Astrocyte of the cerebellum (primary cell): ENCODE measurements at places on chromosomes 6 and 20.

GRCh38 chr6:46271107-46271506 lies 100.3 kb upstream of the ENPP5 start:
- no peak for DNase-seq

DNA sequence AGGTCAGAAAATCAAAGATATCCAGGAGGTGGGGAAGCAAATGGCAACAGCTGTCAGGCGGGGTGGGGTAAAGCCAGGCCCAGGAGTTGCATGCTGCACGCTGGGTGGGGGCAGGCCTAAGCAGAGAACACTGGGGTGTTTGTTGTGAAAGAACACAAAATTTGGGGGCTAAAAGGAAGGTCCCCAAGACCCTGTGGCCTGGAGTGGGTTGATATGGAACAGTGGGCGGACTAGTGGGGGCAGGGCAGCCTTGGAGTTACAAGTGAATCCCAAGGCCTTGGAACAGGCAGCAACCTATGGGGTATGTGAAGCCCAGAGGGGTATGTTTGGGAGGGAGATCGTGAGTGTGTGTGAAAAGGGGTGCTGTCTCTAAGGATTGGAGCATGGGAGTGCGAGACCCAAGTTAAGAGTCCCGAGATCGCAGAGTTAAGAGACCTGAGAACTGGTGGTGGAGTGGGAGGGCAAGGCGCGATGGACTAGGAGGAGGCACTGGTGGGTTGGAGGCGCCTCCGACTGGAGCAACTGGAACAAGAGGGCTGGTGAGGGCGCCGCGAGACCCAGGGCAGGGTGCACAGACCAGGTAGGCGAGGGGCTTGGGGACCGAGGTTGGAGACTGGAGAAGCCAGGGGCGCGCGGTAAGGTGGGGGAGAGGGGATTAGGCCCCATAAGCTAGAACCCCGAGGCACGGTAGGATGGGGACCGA lies 658 bp downstream of the CUL7 start:
- no peak for DNase-seq

- DNase-seq: no peak
Observed at GRCh38 chr6:97282238-97282725, 734 bp downstream of the MMS22L start.

GRCh38 chr20:10076126-10077080 lies 41.6 kb downstream of the ANKEF1 start:
- no peak for DNase-seq

- no peak for DNase-seq
Observed at GRCh38 chr6:6631053-6631452, 42.5 kb downstream of the LY86 start.

DNA sequence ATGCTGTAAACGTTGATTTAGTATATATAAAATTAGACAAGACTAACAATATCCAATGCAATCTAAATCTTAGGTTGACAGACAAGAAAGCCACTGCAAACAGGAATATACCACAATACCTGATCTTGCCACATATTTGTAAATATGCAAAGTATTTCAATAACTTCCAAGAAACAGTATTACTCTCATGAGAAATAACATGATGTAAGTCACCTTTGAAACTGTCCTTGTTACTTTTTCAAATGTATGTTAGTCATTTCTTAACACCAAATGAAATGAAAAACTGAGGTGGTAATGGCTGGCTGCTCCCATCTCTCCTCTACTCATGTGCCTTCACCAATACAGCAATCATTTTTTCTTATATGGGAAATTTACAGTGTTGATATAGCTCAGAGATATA lies 118.7 kb downstream of the ATG5 start:
- no peak for DNase-seq

DNA sequence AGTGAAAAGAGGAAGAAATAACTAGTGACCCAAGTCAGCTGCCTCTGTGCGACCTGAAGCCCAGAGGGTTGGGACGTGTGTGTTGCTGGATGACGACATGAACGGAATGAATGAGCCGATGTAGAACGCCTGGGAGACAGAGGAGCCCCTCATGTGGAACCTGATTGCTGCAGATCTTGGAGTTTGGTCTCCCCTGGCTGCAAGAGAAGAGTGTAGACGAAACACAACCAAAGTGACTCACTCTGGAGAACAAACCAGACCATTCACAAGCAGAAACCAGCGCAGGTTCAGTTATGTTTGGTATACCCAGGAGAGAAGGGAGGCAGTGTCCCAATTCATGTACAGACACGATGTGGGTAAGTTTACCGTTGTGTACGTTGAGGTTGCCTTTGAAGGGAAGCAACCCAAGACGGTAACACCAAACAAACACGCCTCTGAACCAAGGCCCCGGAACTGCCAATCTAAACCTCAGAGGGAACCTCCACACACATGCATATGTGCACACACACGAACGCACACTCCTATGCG lies 265.9 kb downstream of the BMP7 start:
- no peak for DNase-seq

DNA sequence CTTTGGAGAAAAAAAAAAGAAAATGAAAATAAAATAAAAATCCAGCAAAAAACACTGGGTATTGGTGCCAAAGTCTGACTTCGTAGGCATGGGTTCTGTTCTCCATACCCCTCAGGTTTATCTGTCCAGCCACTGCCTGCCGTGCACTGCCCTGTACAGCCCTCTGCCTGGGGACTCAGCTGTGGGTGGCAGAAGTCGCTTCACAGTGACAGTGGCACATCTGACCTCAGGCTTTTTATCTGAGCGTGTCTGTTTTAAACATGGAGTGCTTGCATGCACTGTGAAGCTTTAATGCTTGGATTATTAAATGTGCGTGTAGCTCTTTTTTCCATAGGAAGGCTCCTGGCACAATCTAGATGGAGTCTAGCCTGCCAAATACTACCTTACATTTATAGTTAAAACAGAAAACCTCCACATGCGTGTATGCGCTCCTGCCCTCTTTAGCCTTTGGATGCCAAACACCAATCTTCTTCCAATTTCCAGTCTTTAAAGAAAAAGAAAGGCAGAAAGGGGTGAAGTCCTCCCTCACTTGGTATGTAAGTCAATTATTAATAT lies 375.5 kb downstream of the UTRN start:
- DNase-seq: no peak

DNA sequence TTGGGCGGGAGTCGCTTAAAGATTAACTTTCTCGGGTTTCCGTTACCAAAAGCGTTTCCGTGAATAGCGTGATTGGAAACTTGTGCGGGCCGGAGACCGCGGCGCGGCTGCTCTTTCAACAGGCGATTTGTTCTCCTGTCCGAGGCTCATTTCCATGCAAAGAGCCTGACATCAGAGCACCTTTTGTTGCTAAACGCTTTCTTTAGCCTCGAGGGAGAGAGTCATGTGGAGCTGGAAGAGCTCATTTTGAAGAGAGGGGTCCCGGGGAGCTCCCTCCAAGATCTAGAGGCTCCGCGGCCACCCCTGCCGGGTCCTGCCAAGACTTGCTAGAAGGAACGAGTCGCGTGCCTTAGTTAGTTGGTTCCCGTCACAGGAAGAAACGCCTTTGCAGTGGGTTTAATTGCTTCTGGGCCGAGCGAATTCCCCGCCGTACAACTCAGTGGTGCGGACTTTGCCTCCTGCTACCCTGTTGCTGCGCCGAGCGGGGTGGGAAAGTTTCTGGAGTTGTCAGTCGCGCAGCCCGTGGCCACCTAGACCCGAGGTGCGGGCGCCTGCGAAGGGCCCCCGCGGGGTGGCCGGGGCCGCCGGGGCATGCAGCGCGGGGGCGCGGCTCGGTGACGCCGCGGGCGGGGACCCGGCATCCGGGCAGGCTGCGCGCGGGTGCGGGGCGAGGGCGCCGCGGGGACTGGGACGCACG lies at the start of gene SASH1:
TSS of gene SASH1 (plus strand) at position 489 of the 697 bp plus-strand sequence. CDS start 230 bp downstream, outside the sequence.
- DNase-seq: peak; percentile 55

DNA sequence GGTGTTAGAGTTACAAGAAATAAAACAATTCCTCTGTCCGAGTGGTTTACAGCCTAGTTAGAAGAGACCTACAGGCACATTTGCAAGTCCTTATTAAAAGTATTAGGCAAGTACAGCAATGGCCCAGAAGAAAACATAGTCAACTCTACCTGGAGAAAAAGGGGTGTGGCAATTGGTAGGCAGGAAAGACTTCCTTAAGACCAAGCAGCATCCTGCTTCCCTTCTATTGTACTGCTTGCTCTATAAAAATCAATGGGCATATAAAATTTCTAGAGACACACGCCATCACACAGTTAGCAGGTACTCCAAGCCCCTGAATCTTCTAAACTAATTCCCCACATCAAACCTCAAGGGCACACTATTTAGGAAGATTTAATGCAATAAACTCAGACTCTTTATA lies 185.6 kb downstream of the ATXN1 start:
- no peak for DNase-seq

DNA sequence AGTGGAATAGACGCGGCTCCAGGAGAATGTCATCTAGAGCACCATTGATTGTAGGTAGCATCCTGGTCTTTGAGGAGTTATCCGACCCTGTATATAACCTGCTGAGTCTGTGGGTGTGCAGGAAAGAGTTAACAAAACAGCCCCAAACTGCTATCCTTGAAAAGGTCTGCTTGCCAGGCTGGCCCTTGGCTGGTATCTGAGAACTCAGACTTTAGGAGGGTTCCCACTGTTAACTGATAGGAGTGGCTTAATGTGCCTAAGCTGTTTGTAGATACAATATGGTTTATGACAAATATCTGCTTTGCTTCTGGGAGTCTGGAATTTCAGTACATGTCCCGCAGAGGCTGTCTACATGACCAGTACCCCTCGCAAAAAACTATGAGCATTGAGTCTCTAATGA lies 27.6 kb upstream of the MCUR1 start:
- no peak for DNase-seq

DNA sequence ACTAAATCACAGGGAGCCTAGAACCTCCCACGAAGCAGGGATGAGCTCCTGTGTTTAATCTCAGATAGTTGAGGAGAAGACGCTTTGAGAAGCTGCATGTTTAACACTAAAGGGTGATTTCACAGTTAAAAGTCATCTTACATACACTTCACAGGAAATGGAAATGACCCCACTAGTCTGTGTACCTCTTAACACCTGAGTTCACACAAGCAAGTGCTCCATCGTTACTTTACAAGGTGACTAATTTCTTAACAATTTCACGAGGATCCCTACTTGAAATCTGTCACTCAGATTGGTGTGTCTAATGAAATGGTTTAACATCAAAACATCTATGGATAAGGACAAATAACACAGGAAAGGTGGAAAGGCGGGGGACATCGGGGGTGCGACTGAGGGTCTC lies 93.8 kb upstream of the RPS6KA2 start:
- DNase-seq: no peak

DNA sequence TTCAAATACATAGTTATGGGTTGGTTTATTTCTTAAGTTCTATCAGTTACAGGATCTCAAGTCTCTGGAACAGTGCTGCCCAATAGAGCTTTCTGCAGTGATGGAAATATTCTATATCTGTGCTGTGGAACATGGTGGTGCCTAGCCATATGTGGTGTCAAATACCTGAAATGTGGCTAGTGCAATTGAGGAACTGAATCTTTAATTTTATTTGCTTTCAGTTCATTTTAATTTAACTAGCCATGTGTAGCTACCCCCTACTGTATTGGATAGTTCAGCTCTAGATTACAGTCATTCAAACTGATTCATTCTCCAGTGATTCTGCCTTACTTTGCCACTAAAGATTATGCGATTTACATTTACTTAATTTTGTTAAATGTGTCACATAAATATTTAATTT lies 503.2 kb downstream of the CDKAL1 start:
- DNase-seq: no peak

GRCh38 chr20:9022376-9022775 lies 46.5 kb upstream of the PLCB4 start:
- DNase-seq: no peak

GRCh38 chr20:51091406-51092195 lies 68.7 kb upstream of the KCNG1 start:
- no peak for DNase-seq
